ENCODE measurements at places on chromosomes 6 and 20. TPM values are rescaled to one million over a fixed set of nuclear protein-coding genes. Genes with fewer than 3 reads are reported as not detected.

DNA sequence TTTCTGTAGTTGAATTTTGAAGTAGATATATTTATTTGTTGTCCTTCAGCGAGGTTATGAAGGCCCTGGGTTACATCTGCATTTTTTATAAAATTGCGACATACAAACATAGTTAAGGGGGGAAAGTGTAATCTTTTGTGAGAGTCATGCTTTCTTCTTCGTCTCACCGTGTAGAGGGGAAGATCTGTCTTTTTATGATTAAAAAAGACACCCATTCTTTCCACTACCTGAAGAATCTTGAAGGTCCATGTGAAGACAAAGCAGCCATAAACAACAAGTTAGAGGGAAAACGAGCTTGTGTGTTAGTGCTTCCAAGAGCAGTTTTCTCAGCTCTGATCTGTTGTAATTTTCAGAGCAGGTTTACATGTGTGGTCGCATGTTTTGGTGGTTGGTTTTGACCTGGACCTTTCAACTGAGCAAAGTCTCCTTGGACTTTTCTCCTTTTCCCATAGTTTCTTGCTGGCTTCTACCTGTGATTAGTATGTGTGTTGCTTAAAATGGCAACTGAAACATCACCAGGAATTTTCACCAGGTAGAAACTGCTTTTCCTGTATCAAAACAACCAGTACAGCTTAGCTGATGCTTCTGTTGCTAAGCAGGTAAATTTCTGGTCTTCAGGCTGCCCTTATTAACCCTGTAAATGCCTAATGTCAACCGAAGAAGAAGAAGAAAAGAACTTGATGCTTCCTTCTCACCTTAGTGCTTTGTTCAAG, 37.3 kb downstream of the RREB1 start:
- DNase-seq, result no peak

- DNase-seq, result no peak
These were observed 124.5 kb downstream of the HIVEP2 start for GRCh38 chr6:142820338-142821051.

PTPRK gene
- 71.7 TPM for total RNA-seq

- no peak for DNase-seq
These were observed 650.7 kb downstream of the KIF16B start for GRCh38 chr20:15922556-15922955.

SLC29A1 gene
- total RNA-seq, result 31.1 TPM

PPIL6 gene
- total RNA-seq, result 2.1 TPM

DNA sequence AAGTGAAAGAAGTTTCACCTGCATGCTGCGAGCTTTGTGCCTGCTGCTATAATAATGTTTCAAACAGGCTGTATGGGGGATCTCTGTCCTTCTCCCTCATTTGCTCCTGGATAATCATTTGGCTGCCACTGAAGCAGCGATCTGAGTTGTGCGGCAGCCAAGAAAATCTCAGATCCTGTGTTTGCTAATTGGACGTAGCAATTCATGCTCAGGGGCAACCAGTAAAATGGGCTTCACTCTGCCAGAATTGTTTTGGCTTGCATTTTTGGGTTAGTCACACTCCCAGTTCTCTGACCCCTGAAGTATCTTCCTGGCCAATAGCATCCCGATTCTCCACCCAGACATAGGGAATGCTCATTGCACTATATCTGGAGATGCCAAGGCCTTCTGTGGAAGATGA, 13.7 kb upstream of the STXBP5 start:
- no peak for DNase-seq

DNA sequence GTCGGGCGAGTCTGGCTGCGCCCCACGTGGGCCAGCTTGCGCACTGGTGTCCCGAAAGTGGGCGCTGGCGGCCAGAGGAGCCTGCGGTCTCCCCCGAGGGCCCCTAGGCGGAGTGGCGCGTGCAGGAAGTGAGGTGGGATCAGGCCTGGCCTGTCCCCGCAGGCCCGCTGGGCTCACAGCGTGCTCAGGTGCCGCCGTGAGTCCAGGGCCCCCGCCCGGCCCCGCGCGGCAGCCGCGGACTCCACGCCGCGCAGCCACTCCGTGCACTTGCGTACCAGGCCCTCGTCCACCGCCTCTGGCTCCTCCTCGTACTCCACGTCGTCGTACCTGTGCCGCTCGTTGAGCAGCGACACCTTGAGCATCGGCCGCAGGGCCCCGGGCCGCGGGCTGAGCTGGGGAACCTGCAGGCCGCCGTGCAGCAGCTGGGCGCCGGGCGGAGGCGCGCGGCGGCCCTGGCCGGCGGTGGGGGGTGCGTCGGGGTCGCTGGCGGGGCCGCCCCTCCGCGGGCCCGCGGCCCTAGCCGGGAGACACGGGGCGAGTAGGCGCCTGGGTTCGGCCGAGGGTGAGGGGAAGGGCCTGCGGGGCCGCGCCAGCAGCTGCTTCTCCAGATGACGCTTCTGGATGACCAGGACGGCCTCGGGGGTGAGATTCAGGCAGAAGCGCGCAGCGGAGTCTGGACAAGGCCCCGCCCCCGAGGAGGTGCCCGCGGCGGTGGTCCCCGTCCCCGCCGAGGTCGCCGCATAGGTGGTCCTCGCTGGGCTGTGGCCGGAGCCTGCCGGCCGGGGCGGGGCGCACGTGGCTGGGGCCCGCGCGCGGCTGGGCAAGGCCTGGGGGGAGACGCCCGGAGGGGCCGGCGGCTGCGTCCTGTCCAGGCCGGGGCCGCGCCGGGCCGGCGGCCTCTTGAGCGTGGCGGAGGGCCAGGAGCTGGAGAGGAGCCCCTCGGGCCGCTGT, 835 bp downstream of the PRR18 start:
- no peak for DNase-seq

DNA sequence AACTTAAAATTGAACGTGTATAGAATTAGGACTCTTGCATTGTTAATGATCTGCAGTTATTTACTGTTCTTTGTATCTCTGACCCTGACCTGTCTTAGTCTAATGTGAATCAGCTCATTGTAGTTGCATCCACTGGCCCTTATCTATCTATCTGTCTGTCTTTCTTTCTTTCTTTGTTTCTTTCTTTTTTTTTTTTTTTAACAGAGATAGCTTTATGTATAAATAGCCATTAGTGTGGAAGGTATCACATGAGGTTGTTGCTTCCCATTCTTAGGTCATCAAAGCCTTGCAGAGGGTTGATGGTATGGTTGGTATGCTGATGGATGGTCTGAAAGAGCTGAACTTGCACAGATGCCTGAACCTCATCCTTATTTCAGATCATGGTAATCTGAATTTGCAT, 59.9 kb downstream of the ENPP1 start:
- no peak for DNase-seq

C6orf118 gene
- not detected for total RNA-seq

DNA sequence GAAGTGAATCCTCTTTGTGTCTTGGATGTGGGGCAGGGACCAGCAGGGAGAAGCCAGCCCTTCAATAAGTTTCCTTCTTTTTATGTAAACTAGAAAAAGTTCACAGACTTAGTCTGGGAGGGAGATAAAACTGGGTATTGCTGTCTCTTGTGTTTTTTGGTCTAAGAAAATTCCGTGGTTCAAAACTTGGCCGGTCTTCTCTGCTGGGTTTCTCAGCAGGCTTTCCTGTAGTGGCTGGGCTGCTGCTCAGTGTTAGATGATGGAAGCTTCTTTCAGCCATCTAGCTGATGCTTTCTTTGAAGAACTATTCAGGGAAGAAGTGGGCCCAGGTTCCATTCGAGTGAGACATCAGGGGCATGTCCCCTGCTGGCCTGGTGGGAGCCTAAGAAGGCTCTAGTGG, 70.7 kb upstream of the SCP2D1 start:
- no peak for DNase-seq

DNA sequence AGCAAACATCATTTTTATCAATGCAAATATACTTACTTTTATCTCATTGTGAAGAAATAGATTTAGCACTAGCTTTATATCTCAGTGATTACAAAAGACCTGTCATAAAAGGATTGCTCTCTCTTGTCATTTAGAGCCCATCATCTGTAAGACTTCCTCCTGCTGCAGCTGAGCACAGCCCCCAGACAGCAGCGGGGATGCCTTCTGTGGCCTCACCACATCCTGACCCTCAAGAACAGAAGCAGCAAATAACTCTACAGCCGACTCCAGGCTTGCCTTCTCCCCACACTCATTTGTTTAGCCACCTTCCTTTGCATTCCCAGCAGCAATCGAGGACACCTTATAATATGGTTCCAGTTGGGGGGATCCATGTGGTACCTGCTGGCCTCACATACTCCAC, 127.0 kb upstream of the EDN1 start:
- no peak for DNase-seq

GRCh38 chr6:145090801-145091585, 644.3 kb downstream of the EPM2A start:
- DNase-seq, result no peak

GRCh38 chr20:36538026-36538722, 3.1 kb upstream of the MYL9 start:
- DNase-seq, result no peak

DNA sequence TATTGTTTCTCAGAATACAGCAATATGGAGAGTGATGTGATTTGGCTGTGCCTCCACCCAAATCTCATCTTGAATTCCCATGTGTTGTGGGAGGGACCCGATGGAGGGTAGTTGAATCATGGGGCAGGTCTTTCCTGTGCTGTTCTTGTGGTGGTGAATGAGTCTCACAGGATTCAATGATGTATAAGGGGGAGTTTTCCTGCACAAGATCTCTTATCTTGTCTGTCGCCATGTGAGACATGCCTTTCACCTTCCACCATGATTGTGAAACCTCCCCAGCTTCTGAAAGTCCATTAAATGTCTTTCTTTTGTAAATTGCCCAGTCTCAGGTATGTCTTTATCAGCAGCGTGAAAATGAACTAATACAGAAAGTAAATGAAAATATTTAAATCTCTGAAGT, 234.8 kb upstream of the TENT5A start:
- DNase-seq, result peak; percentile 40

DNA sequence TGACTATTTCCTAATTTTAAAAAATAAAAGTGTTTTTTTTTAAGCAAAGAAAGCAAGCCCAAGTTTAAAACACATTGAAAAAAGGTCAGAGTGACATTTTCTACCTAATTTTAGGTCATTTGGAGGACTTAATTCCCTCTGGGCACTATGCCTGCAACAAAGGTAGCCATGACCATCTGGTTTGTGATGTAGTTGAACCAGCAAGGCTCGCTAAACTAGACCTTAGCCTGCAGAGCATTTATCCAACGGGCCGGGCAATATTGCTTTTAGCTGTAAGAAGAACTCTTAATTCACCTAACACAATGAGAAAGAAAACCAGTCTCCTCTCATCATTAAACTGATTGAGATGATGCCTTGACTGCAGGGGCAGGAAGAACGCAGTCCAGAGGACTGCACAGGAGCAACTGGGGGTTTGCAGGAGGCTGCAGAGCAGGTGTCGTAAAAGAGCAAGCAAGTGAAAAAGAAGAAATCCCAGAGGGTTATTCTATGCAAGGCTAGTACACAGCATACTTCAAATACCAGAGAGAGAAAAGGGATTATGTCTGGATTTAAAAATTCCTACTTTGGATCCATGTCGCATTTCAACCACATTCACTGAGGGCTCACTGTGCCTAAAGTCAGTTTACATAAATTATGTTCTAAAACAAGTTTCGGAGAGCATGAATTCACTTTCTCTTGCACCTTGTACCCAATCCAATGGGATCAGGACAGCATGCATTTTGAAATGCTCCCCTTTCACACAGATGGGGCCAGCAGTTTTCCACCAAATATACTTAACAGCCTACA, 12.8 kb downstream of the TRAF3IP2 start:
- no peak for DNase-seq

GRCh38 chr6:127403636-127404035, 55.6 kb downstream of the KIAA0408 start:
- no peak for DNase-seq

TINAG gene
- total RNA-seq, result not detected

- DNase-seq, result no peak
These were observed 364.3 kb downstream of the RIMS1 start for GRCh38 chr6:72250664-72251063.

DNA sequence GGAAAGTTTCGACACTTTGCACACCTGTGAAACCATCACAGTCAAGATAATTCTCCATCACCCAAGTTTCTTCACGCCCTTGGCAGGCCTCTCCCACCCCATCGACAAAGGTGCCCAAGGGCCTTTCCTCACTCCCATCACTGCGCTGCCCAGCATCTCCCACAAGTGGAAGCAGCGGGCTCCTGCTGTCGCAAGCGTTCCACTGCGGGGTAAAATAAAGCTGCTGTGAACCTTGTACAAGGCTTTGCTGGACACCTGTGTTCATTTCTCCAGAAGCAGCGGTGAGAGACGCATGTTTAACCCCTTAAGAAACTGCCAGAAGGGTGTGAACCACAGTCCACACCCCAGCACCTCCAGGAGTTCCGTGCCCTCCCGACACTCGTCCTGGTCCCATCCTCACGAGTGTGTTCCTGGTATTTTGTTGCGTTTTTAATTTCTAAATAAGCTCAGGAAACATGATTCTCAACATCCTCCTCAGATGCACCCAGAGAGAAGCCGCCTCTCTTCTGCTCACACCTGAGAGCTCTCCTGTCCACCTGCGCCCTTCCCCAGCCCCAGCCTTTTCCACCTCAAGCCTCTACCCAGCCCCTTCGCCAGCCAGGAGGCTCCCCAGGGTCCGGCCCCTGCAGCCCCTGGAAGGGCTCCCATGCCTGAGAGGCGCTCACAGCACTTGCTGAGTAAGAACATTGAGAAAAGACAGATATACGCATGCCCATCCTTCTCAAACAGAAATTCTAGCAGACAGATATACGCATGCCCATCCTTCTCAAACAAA, 97.5 kb downstream of the TAF4 start:
- no peak for DNase-seq

- no peak for DNase-seq
These were observed 96.0 kb downstream of the MAP3K5 start for GRCh38 chr6:136696238-136696637.

DNA sequence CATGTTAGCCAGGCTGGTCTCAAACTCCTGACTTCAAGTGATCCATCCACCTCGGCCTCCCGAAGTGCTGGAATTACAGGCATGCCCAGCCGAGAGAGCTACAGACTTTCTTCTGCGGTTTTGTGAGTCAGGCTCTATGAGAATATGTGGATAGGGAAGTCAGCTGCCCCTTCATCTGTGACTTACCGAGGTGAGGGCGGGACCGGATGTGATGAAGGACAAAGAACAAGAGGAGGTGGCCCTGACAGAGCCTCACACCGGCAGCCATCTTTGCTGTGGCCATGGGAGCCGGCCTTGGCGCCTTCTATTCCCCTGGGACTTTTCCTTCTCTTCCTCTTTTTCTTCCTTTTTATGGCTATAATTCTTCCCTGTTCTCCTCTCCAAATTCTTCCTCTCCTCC, 67.0 kb downstream of the IYD start:
- peak; percentile 83 for DNase-seq

IP6K3 gene
- total RNA-seq, result not detected

CLVS2 gene
- not detected for total RNA-seq

- DNase-seq, result peak; percentile 90
These were observed 3.6 kb downstream of the BPI start for GRCh38 chr20:38307371-38308046.

GRCh38 chr6:96899019-96899418, 1.3 kb upstream of the NDUFAF4 start:
- DNase-seq, result peak; percentile 40

DNA sequence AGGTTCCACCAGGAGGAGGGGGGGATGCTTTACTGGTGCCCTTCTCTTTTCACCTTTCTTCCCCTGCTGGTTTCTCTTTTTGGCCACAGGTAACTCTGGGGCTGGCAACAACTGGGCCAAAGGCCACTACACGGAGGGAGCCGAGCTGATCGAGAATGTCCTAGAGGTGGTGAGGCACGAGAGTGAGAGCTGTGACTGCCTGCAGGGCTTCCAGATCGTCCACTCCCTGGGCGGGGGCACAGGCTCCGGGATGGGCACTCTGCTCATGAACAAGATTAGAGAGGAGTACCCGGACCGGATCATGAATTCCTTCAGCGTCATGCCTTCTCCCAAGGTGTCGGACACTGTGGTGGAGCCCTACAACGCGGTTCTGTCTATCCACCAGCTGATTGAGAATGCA, 4.4 kb downstream of the TUBB1 start:
- no peak for DNase-seq

- DNase-seq, result no peak
These were observed 34.7 kb downstream of the SUN5 start for GRCh38 chr20:32969356-32970114.

All from M059J (cell line).